ENCODE measurements at places on chromosomes 7 and 10.

- peak; percentile 30 for DNase-seq
These were observed 181.3 kb downstream of the CHN2 start for GRCh38 chr7:29375641-29376562.

GRCh38 chr7:158957921-158958491 lies 101.6 kb downstream of the DYNC2I1 start:
- peak; percentile 62 for DNase-seq

DNA sequence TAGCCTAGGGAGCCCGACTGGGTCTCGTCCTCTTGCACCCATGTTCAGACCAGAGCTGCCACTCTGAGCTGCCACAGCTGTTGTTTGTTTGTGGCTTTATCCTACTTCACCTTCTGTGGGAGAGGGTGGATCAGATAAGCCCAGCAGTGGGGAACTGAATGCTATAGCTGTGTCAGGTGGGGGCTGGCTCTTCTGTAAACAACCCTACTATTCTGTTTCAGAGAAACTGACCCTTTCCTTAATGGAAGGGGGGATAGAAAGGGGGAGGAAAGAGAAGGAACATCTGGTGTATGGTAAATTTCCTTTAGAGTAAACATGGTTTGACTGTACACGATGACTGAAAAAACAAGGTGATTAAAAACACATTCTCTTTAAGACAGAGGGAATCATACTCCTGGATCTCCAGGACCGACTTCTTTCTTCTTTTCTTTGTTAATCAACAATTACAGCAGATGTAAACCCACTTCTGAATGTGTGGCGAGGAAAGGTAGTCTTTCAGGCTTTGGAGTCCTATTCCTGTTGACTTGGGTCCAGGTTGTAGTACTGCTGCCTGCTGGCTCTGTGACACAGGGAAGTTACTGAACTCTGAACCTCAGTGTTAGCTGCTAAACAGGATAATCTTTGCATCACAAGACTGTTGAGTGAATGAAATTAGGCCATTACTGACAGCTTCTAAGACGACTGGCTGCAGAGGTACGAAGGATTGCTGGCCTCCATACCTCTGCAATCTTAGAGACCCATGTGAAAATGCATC lies 6.0 kb downstream of the PRXL2A start:
- DNase-seq, result no peak

DNA sequence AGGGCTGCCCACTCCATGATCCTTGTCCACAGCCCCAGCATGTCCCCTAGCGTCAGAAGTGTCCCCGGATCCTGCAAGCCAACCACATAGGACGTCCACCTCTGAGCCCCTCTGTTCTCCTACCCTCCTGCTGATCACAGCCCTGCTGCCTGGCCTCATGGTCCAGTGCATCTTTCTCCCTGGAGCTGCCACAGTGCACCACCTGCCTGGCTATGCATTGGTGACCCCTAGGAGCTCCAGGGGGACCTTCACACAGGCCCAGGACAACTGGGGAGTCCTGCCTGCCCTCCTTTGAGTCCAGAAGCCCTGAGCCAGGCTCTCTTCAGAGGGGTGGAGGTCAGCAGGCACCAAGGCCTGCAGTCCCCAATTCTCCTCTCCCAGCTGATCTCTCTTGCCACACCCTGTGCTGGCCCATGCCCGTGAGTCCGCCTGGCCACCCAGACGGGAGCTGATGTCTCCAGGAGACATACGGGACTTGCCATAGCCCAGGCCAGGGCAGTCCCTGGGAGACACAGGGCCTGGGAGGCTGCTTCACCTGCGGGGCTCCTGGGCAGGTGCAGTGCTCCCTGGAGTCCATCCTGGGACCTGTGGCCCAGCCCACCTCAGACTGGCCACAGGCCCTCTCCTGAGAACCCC lies 77.4 kb upstream of the RET start:
- no peak for DNase-seq

DNA sequence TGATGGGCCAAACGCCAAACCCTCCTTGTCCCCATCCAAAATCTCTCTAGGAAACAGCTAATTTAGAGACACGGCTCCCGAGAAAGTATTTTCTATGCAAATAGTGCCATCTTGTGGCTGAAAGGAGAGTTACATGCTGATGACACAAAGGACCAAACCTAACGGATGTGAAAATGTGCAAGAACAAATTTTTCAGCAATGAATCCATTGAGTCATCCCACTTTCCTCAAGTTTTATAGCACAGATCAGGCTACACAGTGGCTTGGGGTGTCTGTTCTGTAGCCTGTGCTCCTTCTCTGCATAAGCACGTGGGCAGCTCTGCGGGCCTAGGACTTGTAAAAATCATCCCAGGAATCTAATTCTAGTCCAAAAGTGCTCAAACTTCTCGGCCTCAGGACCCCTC lies 154.8 kb upstream of the PRR15 start:
- DNase-seq, result peak; percentile 78

DNA sequence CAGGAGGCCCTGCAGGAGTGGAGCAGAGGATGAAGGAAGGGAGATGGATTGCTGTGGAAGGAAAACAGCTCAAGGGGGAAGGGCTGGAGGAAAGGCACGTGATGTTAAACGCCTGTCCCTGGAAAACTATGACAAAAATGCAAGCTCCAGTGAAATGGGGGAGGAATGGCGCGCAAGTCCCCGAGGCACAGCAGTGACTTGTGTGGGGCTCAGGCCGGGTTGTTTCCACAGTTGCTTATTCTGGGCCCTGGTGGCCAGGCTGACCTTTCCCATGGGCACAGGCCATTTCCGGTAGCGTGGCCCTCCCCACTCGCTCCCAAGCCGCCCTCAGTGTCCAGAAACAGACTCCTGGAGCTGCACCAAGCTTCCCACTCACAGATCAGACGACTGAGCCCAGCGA lies 68.1 kb upstream of the PDGFA start:
- no peak for DNase-seq

DNA sequence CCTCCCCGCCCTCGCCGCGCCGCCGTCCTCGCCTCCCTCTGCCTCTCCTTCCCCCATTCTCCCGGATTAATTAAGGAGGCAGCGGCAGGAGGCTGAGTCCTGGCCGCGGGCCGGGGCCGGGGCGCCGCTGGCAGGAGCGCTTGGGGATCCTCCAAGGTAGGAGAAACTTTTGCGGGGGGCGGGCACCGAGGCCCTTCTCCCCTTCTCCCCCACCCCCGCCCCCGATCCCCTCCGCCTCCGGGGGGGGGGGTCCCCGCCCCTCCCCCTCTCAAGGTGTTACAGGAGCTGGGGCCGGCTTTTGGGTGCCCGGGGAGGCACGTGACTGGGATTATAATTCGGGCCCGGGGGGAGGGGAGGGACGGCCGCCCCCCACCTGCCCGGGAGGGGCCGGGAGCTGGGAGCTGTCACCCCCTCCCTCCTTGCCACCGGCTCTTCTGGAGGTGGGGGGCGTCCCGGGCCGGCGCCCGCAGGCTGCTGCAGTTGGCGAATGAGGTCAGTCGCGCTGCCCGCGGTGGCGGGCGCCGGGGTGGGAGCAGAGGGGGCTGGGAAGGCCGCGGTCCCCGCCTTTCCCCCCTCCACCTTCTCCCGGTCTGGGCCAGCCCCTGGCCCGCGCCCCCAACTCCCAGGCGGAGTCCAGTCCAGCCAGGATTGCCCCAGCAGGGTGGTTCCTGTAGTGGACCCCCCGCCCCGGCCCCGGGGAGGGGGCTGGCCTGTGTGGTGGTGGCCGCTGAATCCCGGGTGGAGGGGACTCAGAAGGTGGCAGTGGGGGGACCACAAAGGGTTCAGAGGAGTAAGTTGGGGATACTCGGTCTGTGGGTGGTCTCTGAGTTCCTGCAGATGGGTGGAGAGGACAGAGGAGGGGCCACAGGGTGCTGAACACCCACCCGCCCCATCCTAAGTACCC lies 567 bp downstream of the GTF2IRD1 start:
- no peak for DNase-seq

DNA sequence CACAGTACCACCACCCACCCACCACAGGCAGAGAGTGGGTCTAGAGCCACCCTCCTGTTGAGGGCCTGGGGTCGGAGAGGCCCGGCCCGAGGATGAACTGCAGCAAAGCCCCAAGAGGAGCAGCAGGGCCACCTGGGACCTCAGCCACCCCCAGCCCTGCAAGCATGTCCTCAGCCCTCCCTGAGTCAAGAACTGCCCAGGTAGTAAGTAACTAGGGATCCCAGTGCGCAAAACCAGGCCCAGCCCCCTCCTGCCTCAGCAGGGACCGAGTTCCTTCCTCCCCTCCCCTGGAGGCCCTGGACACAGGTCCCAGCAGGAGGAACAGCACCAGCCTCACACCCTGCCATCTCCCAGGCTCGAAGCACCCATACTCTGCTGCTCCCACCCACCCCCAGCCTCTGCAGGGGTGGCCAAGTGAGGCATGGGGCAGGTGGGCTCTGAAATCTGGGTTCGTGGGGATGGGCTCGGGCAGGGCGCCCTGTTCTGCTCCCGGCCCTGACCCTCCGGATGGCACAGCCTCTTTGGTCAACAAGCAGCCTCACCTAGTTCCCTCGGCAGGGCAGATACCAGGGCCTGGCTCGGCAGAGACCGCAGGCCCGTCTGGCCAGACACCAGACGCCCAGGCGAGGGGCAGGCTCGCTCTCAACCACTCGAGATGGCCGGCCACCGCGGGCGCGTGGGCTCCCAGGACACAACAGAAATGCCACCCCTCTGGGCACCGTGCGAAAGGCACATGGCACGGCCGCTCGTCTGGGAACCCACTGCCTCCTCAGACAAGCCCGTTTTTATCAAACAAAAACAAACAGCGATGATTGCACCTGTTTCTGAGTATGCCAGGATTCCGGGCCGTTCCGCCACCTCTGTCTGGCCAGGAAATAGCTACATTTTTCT lies 15.2 kb downstream of the PDGFA start:
- no peak for DNase-seq

DNA sequence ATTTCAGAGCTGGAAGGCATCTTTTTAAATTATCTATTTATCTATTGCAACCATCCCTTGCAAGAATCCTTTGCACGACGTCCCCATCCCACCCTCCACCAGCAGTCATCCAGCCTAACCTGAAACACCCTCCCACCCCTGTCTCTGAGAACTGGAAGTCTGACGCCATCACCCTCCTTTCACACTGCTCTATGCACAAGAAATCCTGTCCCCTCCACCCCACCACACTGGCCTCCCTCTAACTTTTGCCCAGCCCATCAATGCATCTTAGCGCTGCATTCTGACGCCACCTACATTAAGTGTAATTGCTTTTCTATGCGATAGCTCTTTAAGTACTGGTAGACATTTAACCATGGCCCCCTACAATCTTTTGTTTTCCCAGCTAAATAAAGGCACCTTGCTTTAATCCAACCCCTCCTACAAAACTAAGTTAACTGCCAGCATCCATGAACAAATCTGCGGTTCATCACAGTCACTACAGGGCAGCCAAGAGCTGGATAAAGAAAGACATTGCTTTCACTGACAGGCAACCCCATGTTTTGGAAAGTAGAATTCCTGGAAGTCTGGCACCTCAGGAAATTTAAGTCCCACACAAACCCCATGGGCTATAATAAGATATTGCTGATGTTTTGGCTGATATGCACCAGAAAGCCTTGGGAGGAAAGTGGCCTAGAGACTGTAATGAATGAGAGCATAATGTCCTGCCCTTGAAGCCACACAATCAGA lies 128.0 kb downstream of the GLI3 start:
- DNase-seq, result no peak

DNA sequence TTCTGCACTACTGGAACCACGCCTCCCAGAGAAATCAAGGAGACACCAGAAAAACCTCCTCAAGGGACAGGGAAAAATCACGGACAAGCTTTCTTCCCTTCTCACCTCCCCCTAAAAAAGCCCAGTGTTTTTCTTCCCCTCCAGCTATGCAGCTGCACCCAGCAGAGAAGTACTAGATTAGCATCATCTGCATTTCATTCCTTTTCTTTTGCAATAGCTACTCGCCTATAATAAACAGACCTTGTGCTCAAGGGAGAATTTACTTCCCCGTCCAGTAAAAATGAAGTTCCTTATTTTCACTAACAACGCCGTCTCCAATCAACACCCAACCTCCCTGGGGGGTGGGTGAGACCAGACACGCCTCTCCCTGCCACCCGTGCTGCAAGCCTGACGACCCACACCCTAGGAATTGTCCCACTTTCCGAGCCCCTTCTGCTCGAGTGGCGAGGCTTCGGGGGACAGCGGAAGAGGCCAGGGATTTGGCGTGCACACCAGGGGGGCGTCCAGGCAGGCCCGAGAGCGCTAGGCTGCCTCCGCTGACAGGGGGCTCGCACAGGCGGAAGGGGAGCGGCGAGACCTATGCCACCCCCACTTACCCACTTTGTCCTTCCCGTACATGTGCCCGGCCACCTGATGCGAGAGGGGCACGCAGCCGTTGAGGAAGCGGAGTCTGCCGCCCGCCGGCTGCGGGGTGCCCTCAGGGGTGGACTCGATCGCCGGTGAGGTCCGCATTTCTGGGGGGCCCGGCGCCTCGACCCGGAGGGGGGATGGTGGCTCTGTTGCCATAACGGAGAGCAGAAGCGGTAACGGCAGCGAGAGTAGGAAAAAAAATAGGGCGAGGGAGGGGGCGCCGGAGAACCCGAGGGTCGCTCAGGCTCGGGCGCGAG lies 625 bp downstream of the IPMK start:
- DNase-seq, result no peak
